Hindlimb muscle (tissue), 1 donor: ENCODE measurements at places on chromosomes 4 and X.

DNA sequence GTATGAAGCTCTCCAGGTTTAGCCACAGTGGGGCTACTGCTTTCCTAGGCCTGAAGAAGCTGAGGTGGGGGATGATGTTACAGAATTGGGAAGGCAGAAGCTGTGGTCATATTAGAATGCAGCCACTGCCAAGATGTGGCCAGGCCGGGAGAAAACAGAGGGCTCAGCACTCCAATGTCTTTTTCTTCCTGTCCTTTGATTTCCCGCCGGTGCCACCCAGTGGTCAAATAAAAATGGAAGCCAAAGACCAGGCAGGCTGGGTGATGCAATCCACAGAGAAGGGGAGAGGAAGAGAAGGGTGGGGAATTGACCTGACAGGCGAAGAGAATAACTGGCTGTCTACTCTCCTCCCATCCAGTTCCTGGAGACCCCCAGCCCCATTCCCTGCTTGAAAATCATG lies 94.9 kb upstream of the SHISA3 start:
- DNase-seq, result no peak

DNA sequence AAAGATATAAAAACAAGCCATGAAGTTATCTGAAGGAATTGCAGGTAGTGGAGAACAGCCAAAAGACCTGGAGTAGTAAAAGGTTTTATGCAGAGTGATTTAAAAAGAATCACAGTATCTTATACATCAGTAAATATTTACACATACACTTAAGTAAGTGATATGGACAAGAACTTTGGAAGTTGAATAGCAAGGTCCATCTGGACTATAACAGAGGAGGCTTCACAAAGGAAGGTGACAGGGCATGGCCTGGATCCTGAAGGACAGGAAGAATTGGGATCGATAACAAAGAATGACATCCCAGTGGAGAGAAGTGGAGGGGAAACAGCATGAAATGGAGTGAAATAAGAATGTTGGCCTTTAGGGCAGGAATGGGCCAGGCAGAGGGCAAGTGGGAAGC lies 46.2 kb downstream of the TET2 start:
- no peak for DNase-seq

- DNase-seq, result peak; percentile 27
Measured at GRCh38 chr4:144213371-144213770, 72.9 kb upstream of the GYPA start.

GRCh38 chr4:114494246-114494803 lies 104.3 kb upstream of the UGT8 start:
- no peak for DNase-seq

DNA sequence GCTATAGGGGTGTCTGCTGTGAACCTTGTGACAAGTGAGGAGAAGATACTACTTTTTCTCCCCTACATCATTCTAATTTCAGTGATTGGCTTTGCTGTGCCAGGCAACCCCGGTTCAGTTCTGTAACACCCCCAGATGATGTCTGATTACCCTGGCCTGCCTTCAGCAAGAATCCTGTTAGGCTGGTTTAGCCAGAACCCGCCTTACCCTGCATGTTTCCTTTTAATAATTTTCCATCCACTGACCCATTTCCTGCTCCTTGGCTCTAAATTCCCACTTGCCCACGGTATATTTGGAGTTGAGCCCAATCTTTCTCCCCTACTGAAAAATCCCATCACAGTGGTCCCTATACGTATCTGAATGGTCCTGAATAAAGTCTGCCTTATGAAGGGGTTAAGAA lies 46.5 kb upstream of the HPSE start:
- no peak for DNase-seq
